ENCODE measurements at places on chromosomes 6 and 20.

DNA sequence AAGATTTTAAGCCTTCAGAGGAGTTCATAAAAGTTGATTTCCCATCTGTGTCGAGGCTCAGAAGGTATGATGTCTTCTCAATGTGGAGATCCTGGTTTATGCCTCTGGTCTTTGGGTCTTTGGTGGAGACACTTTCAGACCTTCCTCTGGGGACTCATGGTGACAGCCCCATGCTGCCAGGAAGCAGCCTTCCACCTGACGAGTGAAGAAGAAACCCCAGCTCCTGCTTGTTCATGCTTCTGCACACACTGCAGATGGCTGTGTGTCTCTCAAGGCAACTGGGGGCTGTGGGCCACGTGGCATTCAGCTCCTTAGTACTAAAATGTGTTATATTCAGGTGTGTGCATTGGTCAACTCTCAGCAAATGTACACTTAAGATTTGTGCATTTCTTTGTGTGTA lies 4.9 kb upstream of the SCP2D1 start:
- DNase-seq = no peak

DNA sequence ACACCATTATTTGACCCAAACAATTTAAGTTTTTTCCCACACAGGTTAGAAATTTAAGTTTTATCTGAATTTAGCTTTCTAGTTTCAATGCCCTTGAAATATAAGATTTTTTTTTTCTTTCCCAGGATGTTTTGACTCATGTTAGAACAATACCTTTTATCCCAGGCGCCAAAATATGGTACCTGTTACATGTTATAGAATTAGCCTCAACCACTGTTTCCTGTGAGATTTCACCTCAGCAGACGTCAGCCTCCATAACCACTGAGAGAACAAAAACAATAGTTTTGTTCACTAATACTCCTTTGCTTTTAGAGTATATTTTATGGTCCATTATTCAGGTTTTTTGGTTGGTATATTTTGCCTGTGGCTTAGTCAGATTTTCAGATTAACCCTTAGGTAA lies 302.9 kb downstream of the CDKAL1 start:
- no peak for DNase-seq

- DNase-seq = no peak
Observed at GRCh38 chr20:4645109-4645508, 76.6 kb upstream of the PRND start.

- no peak for DNase-seq
Observed at GRCh38 chr20:47680804-47681529, 104.3 kb downstream of the SULF2 start.

- no peak for DNase-seq
Observed at GRCh38 chr6:55604021-55604420, 25.0 kb upstream of the HMGCLL1 start.

- DNase-seq = no peak
Observed at GRCh38 chr6:1986454-1987243, 258.8 kb downstream of the GMDS start.

DNA sequence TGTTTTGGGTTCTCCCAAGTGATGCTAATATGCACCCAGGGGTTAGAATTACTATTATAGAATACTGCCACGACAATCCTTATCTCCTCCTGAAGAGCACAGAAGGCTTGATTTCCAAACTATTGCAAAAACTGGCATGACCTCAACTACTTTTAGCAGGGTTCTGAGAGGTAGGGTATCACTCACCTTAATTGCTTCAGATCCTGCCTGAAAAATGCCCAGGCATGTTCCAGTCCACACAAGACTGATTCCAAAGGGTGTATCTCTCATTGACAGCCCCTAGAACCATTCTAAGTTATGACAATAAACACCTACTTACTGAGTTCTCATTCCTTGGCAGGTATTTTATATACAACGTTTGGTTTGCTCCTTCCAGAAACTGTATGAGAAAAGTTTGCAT lies 5.0 kb upstream of the DSE start:
- no peak for DNase-seq

DNA sequence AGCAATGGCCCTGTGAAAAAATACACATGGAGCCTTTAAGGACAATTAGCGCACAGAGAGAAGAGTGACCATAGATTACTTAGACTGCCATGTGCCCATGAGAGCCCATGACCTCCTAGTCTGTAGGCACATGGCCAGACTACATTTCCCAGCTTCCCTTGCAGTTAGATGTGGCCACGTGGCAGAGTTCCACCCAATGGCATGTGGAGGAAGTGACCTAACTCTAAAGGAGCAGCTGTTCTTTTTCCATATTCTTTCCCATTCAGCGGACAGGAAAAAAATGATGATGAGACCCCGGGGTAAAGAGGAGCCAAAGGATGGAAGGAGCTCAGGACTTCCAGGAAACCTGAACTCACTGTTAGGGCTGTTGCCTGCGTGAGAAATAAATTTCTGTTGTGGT lies 116.6 kb downstream of the CBLN4 start:
- DNase-seq = no peak

DNA sequence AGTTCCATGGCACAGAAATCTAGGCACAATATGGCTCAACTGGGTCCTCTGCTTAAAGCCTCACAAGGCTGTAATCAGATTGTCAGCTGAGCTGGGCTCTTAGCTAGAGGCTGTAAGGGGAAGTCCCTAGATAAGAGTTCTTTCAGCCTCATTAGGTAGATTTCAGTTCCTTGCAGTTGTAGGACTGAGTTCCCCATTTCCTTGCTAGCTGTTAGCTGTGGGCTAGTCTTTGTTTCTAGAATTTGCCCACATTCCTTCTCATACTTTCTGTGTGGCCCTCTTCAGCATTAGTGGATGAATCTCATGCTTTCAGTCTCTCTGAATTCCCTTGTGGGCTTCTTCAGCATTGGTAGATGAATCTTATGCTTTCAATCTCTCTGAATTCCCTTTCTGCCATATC lies 71.0 kb upstream of the MRAP2 start:
- no peak for DNase-seq

DNA sequence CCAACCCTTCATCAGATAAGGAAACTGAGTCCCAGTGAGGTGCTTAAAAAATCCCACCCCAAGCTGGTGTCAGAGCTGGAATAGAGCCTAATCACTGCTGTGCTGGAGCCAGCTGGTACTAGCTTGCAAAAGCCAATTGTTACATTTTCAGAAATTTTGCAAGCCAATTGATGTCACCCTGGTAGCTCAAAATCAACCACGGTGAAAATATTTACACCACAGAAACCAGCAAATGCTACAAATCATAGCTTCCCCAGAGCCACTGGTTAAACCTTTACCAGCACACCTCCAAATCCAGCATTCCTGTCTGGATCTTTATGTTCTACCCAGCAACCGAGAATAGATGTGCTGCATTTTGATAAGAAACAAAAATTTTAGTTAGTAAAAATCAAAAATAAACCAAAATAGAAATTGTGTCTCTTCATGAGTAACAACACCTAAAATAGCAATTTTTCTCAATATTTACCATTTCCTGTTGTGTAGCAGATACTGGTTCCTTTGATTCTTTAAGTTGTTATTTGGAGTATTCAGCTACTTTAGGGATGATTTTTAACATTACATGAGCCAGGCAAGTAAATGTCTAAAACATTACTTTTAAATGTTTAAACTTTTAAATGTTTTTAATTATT lies 7.2 kb upstream of the LCA5 start:
- DNase-seq = no peak

GRCh38 chr6:131597446-131597845 lies 24.4 kb downstream of the ARG1 start:
- DNase-seq = no peak

GRCh38 chr20:22159276-22159675 lies 425.1 kb downstream of the FOXA2 start:
- DNase-seq = no peak

DNA sequence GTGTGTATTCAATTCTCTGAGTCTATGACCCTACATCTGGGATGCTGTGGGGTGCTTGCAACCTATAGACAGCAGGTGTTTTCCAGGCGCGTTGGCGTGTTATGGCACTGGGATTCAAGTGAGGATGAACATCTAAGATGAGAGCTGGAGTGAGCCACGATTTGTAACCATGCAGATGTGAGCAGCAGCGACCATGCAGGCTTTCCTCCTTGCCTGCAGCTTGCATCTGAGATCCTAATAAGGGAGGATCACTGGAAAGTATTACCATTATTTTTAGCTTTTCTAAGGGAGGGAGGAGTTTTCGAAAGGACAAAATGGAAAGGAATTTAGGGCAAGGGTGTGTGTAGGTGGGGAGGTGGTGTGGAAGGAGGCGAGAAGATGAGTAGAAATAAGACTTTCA lies 216.7 kb downstream of the ATXN1 start:
- DNase-seq = no peak

DNA sequence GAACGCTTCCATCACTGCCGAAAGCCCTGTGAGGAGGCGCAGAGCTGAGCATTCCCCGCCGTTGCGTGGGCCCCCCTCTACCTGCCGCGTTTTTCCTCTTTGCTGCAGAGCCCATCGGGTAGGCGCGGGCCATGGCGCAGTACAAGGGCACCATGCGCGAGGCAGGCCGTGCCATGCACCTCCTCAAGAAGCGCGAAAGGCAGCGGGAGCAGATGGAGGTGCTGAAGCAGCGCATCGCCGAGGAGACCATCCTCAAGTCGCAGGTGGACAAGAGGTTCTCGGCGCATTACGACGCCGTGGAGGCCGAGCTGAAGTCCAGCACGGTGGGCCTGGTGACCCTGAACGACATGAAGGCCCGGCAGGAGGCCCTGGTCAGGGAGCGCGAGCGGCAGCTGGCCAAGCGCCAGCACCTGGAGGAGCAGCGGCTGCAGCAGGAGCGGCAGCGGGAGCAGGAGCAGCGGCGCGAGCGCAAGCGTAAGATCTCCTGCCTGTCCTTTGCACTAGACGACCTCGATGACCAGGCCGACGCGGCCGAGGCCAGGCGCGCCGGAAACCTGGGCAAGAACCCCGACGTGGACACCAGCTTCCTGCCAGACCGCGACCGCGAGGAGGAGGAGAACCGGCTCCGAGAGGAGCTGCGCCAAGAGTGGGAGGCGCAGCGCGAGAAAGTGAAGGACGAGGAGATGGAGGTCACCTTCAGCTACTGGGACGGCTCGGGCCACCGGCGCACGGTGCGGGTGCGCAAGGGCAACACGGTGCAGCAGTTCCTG lies 693 bp downstream of the FAM50B start:
- DNase-seq = no peak

- no peak for DNase-seq
Observed at GRCh38 chr6:24454452-24454851, 34.9 kb downstream of the GPLD1 start.

- DNase-seq = no peak
Observed at GRCh38 chr6:154555073-154555677, 44.7 kb upstream of the CNKSR3 start.

DNA sequence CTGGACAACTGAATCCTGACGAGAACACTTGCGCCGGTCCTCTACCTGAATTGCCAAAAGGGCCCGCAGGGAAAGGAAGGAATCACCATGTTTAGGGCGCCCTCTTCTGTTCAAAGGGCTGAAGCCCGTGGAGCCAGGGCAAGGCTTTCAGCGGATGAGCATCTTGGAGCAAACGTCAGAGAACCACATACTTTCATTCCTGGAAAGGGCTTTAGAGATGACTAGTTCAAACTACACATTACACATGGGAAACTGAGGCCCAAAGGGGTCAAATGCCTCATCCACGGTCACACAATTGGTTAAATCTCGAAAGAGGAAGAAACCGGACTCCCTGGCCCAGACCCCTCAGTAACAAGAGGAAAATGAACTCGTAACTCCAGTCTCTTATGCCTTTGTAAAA lies 11.5 kb upstream of the ZNF133 start:
- DNase-seq = no peak

DNA sequence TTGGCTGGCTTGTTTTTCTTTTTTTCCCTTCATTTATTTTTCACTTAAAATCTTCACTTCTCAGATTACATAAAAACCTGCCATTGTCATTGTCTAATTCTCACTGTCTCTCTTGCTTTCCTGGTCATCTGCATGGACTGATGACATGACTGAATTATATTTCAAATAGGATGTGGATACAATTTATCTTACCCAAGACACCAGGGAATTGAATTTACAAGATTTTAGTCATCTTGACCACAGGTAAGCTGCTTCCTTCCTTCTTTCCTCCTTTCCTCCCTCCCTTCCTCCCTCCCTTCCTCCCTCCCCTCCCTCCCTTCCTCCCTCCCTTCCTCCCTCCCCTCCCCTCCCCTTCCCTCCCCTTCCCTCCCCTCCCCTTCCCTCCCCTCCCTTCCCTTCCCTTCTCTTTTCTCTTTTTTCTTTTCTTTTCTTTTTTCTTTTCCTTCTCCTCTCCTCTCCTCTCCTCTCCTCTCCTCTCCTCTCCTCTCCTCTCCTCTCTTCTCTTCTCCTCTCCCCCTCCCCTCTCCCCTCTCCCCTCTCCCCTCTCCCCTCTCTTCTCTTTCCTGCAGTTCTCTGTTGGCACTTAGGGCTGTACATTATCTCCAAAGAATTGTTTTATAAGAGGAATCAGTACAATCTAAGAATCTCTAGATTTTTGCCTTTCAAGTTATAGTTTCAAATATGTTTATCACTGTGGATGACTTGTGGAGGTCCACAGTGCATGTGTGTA lies 171.5 kb downstream of the CARMIL1 start:
- DNase-seq = no peak

DNA sequence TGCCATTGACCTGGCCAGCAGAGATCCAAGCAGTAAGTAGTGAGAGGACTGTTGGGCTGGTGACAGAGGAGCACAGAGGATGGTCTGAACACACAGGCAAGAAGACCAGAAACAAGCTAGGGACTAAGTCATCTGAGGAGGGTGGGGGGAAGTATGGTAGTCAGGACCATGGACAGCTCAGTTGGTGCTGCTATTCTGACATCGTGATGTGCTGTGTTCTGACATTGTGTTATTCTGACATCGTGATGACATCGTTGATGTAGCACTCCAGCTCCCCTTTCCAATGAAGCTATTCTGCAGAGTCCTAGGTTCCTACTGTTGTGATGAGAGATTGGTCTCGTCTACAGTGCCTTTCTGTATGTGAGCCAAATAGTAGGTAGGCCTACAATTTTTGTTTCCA lies 28.7 kb downstream of the CFAP206 start:
- DNase-seq = peak; percentile 36

DNA sequence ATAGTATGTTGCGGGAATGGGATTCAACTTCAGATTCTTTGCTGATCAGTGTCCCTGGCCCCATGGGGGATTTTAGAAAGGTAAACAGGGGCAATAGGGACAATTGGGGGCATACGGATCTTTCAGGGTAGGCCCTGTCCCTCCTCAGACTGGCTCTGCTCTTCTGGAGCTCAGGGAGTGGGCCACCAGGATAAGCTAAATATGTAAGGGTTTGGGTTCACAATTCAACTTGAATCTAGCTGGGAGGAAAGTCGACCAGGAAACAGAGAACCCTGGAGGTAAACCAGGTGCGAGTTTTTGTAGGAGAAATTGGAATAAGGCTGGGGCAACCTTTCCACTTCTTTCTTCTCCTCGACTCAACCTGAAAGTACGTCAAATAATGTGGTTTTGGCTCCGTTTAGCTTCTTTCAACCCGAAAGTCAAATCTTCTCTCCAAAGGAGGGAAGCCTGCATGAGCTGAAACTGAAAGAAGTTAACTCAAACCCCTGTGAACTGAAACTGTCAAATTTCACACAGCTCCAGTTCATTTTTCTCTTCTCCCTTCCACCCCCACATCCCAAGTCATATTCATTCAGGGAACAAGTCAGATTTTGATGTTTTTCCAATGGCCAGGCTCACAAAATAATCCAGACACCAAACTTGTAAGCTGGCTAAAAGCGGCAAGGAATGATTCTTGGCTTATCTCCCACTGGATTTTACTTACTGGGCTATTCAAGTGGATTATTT lies 278.2 kb downstream of the CLIC5 start:
- no peak for DNase-seq

- DNase-seq = no peak
Observed at GRCh38 chr6:90040931-90041330, 146.7 kb downstream of the GJA10 start.

GRCh38 chr6:142830116-142830710 lies 114.8 kb downstream of the HIVEP2 start:
- no peak for DNase-seq

Data from CMK (cell line).